ENCODE measurements at places on chromosomes 6 and 20. TPM values are rescaled to one million over a fixed set of nuclear protein-coding genes. Genes with fewer than 3 reads are reported as not detected.

The RHAG gene
- total RNA-seq, result 0.35 TPM

The BACH2 gene
- total RNA-seq, result 3.6 TPM

The SYNE1 gene
- total RNA-seq, result 141 TPM

The TAAR8 gene
- not detected for total RNA-seq

The PRRT1 gene
- total RNA-seq, result 0.18 TPM

The MYCT1 gene
- total RNA-seq, result 18.3 TPM

The VSTM2L gene
- total RNA-seq, result 2.4 TPM

The PRL gene
- 0.13 TPM for total RNA-seq

The SRMS gene
- not detected for total RNA-seq

The GGTLC1 gene
- total RNA-seq, result not detected

The RALGAPA2 gene
- 8.6 TPM for total RNA-seq

The FAM110A gene
- 7.2 TPM for total RNA-seq

The HLA-DQB1 gene
- total RNA-seq, result 3.8 TPM

The HRH3 gene
- total RNA-seq, result 0.35 TPM

The PTCHD4 gene
- total RNA-seq, result 0.98 TPM

The MICB gene
- total RNA-seq, result 0.75 TPM

The KIFC1 gene
- 10.5 TPM for total RNA-seq

The DEFB115 gene
- not detected for total RNA-seq

The GABRR1 gene
- 0.40 TPM for total RNA-seq

The SIRPG gene
- total RNA-seq, result not detected
